ENCODE measurements at places on chromosomes 5 and 9. TPM values are rescaled to one million over a fixed set of nuclear protein-coding genes. Genes with fewer than 3 reads are reported as not detected.

DNA sequence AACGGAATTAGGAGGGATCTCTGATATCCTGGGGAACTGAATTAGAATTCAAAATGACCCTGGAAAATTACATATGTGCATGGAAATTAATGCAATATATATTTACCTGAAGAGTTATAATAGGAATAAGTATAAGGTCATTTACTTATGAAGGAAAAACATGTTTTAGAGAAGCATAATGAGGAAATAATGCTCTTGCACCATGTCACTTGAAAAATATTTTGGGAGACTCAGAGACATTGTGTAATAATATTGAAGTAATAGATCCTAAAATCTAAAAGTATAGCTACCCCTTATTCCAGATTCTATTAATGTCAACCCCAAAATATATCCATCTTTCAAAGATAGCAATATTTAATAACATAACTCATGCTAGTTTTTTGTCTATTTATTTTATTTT is 28.4 kb downstream of the SPZ1 start:
- no peak for DNase-seq

INSL6 gene
- not detected for total RNA-seq

GRCh38 chr5:1297243-1297642 is 2.4 kb upstream of the TERT start:
- DNase-seq: no peak

- DNase-seq: no peak
Measured at GRCh38 chr9:99058964-99059921, 45.7 kb upstream of the TGFBR1 start.

GRCh38 chr5:54669845-54670244 is 152.3 kb downstream of the SNX18 start:
- DNase-seq: no peak

LCN9 gene
- total RNA-seq: not detected

CHSY3 gene
- 1.6 TPM for total RNA-seq

- no peak for DNase-seq
Measured at GRCh38 chr9:2676466-2676865, 40.8 kb upstream of the KCNV2 start.

DNA sequence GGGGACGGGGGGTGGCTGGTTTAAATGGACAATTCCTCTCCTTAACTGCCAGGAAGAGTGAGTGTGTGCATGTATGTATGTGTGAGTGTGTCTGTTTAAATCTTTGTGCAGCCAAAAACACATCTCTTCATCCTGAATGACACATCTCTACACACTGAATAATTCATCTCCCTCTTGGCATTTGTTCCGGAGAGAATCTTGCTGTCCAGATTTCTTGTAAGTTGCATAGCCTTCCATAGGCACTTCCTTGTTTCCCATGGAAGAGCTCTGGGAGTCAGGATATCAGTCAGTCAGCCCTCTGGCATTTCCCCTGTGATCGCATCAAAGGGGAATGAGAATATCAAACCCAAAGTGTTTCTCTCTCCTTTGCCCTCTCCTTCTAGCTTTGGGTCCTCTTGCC is 74.7 kb downstream of the WWC1 start:
- no peak for DNase-seq

- DNase-seq: no peak
Measured at GRCh38 chr5:94102849-94103248, 361.4 kb upstream of the POU5F2 start.

DNA sequence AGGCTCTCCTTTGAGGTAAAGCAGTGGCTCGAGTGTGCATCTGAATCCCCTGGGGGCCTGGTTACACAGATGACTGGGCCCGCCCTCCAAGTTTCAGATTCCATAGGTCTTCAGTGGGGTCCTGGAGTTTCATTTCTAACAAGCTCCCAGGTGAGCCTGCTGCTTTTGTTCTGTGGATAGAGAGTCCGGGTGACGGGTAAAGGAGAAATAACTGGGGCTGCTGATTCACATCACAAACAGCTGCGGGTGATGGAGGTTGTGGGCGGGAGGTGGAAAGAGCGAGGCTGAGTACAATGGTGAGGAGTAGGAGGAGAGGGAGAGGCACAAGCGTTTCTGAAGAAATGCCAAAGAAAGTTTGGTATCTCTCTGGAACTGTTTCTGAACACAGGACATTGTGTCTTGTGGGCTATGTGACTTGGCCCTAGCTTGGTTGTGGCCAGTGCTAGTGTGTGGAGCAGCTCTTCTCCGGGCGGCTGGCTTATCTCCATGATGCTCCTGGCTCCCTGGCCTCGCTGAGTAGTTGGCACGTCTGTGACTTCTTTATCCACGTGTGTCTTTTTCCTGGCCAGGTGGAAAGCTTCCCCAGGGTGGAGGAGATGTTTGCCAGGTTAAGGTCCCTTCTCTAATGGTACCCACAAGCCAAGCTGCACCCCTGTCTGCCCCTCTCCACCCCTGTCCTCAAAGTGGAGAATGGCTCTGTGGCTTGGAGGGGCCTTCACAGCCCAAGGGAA is 61.7 kb downstream of the HSPA4 start:
- no peak for DNase-seq

- no peak for DNase-seq
Measured at GRCh38 chr9:129604766-129605163, 16.1 kb downstream of the C9orf50 start.

DNA sequence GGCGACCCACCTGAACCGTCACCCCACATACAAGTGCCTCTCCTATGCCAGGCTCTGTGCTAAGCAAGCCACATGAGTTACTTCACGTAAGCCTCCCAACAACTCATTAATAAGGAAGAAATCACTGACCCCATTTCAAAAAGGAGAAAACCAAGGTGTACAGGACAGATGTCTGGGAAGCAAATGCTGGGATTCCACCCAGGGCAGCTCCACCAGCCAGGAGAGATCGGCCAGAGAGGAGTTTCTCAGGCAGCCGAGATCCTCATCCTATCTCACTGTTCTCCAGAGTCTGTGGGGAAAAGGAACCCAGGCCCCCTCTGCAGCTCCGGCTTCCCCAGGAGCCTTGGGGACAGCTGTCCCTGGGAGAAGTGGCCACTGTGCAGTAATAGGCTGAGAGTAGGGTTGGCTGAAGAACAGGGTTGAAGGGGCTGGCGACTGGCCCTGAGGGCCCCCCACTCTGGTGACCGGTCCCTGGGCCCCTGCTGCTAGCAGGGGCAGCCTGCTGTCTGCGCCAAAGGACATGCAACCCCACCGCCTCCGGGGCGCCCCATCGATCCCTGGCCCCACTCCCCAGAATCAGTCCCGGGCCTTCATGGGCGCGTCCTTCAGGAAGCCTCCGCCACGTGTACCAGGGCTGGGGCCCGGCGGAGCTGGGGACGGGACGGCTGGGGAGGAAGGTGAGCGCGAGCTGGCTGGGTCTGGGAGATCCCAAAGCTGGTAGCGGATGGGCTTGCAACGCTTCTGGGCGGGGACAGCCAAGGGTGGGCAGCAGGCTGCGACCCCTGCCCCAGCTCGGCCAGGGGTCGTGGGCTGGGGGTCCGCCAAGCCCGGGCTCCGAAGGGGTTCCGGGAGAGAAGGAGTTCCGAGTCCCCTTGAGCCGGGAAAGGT is 44.1 kb upstream of the STXBP1 start:
- no peak for DNase-seq

SAPCD2 gene
- total RNA-seq: 0.26 TPM

DNA sequence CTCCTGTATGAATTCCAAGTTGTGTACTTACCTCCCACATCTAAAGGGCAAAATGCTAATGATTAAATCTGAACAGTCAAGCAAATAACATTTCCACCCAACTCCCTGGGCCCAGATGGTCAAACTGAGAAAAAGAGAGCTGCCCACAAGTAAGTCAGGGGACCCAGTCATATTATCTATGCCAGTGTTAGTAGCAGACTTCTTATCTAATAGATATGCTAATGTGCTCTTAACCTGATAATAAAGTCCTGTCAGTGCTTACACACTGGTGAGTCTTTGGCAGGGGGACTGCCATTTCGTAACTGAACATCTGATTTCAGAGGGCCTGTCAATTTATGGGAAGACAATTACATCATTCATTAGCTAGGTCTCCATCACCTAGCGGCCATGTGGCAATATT is 292.3 kb upstream of the WWC1 start:
- no peak for DNase-seq

FBXL7 gene
- total RNA-seq: 37.7 TPM
